IPS DF 19.7 (cell line): ENCODE measurements at places on chromosomes 12 and 14.

GRCh38 chr14:29971101-29971500, 43.5 kb upstream of the PRKD1 start:
- no peak for DNase-seq

DNA sequence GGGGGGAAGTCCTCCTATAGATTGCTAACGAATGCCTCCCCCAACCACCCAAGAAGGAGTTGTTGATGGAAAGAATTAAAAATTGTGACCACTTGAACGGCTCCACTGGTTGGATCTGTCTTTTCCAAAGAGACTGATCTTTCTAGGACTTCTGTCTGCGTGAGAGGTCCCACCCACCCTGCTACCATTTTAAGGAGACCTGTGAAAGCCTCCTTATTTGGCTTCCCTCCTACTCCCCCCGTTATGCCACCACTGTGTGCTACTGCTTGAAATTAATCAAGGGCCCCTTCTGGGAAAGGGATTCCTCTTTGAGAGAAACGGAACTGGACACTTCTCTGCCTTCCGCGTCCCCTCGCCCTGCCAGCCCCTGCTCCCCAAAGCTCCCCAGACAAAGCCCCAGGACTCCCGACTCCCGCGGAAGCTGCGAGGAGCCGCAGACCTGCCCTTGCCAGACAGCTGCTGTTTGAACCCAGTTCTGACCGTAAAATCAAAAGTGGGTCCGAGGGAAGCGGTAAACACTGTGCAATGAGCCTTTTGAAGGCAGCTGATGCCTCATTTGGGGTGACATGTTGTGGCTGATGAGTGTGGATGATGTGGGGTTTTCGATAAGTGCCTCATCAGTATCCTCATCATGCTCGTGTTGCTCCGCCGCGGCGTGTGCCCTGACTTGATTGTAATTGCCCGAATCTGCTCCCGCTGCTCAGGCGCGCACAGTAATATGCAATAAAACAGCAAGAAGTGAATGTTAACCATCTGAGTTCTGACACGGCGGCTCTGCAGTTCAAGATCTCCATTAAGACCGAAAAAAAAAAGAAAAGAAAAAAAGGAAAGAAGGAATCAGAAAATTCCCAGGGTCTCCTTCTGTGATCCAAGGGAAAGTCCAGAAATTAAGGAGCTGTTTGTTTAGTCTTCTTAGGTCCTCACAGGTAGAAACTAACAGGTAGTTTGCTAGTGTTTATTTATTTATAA, 48.2 kb downstream of the MBIP start:
- DNase-seq = no peak

DNA sequence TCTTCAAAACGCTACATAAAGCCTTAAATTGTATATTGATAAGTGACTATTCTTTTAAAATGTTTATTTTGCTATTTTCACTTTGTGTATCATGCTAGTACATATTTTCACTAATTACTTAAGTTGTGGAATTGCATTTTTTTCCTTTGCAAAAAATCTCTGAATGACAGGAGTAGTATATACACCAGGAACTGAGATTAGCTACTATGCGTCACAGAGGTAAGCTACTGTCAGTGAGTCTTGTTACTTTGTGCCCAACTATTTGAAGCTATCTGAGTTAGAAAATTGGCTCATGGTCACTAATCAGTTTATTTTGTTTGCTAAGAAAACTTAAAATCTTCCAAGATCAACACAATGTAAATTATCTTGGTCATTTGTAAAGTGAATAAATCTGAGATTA, 887.4 kb downstream of the TMTC2 start:
- DNase-seq = no peak

- no peak for DNase-seq
These were observed 1.4 kb upstream of the CNOT2 start for GRCh38 chr12:70241845-70242244.

DNA sequence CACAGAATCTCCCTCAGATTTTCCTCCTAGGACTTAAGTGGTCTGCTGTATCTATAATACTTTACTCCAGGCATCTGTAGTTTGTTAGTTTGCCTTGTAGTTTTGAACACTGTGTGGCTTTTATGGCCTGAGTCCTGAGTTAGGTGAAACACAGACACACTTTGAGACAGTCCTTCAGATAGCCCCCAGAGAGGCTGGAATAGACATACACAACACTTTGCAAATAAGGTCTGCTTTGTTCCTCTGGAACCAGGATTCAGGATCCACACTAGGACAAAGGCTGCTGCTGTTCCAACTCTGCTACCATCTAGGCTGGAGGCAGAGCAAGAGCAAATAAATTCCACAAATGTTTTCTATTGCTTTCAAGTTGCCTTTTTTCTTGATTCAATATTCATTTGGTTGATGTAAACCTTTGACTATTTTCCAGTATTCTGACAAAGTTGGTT, 41.4 kb upstream of the INSM2 start:
- no peak for DNase-seq

DNA sequence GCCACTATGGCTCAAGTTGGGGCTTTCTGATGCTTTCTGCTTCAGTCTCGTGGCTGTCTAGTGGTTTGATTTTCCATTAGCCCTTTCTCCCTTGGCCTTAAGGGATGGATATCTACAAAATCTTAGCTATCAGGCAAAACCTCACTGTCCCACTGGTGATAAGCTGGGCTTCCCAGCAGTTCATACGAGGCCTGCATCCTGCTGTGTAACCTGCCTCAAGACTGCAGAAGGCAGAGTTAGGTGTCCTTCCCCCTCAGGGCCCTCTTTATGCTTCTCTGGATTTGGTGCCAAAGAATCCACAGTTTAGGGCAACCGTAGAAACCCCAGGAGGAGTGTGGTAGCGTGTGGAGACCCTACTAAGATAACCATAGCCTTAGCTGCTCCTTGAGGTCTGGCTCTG, 38.9 kb downstream of the ETV6 start:
- no peak for DNase-seq

DNA sequence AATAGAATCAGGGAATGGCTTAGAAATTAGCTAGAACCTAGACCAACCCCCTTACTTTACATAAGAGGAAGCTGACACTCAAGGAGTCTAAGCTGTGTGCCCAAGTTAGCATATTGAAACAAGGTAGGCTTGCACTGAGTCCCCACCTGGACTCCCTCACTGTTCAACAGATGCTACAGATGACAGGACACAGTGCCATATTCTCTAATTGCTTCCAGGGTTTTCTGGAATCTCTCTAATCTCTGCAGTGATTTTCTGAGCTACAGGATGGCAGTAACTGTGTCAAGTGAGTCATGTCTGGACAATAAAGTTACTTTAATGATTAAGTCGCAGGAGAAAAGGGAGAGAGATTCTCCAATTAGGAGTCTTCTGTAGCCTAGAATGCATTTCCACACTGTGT, 35.8 kb downstream of the AKAP6 start:
- DNase-seq = no peak

DNA sequence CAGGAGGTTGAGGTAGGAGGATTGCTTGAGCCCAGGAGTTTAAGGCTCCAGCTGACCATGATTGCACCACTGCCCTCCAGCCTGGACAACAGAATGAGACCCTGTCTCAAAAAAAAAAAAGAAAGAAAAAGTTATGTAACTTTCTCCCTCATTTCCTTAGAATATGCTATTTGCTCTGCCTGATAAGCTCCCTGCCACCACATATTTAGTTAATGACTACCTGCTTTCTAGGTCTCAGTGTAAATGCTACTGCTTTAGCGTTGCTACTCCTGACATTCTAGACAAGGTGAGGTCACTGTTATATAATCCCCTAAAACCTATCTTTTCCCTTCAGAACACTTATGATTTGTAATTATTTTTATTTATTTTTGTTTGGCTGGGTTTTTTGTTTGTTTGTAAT, 86.3 kb upstream of the AMN1 start:
- DNase-seq = no peak
